Epithelial cell of alveolus of lung (primary cell): ENCODE measurements at places on chromosomes 12 and 14. TPM values are rescaled to one million over a fixed set of nuclear protein-coding genes. Genes with fewer than 3 reads are reported as not detected.

The APOF gene
- total RNA-seq = not detected in 2 replicates

The COL2A1 gene
- 0.56 and 1.0 TPM in 2 replicates for total RNA-seq

The SLCO1A2 gene
- not detected in 2 replicates for total RNA-seq

The KRT8 gene
- total RNA-seq = 32.7 and 229 TPM in 2 replicates

The RNU4-1 gene
- total RNA-seq = under 0.01 TPM in 2 replicates

The EPYC gene
- total RNA-seq = not detected in 2 replicates
